ENCODE measurements at places on chromosomes 7 and 10.

DNA sequence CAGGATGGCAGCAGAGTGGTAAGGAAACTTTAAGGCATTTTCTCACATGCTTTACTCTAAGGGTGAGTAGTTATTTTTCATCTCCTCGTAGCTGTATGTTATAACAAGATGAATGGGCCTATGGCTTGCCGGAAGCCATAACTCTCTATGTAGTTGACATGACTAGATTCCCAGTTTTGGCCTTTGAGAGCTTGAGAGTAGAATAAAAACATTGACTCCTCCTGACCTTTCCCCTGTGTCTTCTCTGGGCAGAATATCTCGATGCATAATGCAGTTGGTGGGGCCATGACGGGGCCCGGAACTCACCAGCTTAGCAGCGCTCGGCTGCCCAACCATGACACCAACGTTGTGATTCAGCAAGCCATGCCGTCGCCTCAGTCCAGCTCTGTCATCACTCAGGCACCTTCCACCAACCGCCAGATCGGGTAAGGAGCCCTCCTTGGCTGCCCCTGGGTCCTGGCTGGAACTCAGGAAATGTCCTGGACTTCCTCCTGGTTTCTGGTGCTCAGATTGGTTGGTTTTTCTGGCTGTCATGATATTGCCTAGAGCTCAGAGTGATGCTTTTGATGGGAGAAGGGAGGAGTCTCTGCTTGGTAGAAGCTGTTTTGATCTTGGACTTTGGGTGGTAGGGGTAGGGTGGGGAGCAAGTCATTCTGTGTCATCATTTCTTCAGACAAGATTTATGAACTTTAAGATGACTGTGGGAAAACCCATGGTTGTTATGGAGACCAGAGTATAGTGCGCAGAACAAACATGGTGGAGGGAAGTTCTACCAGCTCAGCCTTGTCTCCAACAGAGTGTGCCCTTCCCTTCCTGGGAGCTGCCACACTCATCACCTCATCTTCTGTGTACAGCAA is 158.0 kb downstream of the CREB5 start:
- no peak for DNase-seq

DNA sequence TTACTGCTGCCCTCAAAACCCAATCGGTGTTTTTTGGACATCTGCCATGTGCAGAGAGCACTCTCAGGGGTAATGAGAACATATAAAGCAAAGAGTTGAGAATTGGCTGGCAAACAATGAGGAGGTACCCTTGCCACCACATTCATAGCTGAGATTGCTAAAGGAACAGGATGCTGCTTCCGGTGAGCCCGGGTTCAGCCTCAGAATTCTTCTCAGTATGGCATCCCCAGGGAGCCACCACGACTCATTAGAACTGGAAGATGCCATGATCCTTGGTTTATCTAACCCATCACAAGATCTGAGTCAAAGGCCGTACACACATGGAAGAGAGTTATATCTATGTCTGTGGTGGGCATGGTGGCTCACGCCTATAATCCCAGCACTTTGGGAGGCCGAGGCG is 174.4 kb downstream of the ARID5B start:
- no peak for DNase-seq

GRCh38 chr7:124074007-124074406 is 41.1 kb upstream of the TMEM229A start:
- no peak for DNase-seq

- DNase-seq: no peak
Measured at GRCh38 chr10:111128331-111129180, 51.7 kb downstream of the ADRA2A start.

- DNase-seq: no peak
Measured at GRCh38 chr10:18345308-18345707, 205.1 kb downstream of the CACNB2 start.

GRCh38 chr10:2680821-2681220 is 386.5 kb upstream of the PFKP start:
- no peak for DNase-seq

DNA sequence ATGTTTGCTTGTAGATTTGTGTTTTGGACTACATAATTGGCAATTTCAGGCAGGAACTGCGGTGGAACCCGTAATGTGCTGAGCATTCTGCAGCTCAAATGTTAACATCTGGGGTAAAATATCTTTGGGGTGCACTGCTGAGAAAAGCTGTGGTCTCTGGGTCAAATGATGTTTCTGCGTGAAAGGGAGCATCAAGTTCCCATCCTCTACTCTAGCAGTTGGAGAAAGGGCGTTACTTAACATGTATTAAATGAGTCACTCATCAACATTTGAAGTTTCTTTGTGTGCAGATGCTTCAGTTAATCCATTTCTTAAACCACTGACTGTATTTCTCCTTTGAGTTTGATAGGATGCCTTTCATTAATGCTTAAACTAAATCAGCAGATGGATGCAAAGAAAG is 273.1 kb upstream of the PITRM1 start:
- no peak for DNase-seq

DNA sequence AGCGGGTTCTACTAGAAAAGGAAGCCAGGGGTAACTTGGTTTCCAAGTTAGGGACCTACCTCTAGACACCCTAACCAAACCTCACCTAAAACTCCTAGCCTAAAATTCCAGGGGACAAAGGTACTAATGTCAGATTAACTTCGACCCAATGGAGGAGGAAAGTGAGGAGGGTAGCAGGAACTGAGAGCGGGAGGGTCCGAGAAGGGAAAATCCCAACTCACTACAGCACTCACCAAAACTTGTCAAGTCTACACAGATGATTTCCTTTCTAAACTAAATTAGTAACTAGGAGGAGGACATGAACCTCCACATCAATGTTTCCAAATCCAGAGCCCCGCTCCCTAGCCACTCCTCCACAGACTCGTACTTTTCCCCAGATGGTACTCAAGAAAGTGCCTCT is 22.6 kb downstream of the CHCHD3 start:
- no peak for DNase-seq

- no peak for DNase-seq
Measured at GRCh38 chr10:12391206-12391605, 41.9 kb downstream of the CAMK1D start.

DNA sequence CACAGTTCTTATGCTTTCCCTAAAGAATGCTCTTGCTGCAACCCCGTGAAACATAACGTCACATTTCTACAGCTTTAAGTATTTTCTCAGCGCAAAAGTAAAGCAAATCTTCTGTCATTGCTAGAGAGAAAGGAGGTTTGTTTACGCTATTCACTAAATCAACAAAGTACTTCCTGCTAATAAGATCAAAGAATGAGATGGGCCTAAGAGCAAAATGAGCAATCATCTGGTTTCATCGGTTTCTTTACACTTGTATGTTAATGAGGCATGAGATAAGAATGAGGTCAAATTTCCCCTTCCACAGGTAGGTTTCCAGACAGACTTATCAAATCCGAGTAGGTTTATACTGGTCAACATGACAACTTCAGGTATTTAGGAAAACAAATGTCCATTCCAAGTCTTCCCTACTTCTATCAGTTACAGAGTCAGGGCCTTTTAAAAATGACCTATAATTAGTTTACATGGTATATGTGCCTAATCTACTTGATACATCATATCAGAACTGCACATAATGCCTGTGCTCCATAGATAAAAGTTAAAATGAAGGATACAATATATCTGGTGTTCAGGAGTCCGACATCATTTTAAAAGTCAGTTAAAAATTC is 8.4 kb downstream of the USP6NL start:
- no peak for DNase-seq

DNA sequence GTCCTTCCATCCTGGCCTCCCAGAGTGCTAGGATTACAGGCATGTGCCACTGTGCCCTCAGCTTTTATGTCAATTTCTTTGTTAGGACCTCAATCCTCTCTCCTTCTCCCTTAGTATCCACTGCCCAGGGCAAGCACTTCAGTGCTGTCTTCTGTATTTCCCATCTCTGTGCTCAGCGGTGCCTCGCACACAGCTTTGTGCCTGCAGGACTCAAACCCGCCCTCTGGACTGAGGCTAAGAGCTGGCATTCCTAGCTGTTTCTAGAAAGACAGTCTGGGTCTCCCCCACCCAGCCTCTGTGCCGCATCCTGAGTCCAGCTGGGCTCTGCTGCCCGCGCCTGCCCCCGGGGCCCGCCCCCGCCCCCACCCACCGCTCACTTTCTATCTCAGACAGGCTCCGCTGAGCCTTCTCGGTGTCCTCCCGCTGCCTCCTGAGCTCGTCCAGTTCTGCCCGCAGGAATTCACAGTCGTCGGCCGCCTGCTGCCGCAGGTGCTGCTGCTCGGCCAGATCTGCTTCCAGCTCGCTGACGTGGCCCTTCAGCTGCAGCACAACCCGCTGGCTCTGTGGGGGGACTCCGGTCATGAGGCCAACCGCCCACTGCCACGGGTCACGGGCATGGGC is 67.3 kb downstream of the SPDYE5 start:
- no peak for DNase-seq
